Amniotic epithelial cell (primary cell): ENCODE measurements at places on chromosomes 2 and 18.

DNA sequence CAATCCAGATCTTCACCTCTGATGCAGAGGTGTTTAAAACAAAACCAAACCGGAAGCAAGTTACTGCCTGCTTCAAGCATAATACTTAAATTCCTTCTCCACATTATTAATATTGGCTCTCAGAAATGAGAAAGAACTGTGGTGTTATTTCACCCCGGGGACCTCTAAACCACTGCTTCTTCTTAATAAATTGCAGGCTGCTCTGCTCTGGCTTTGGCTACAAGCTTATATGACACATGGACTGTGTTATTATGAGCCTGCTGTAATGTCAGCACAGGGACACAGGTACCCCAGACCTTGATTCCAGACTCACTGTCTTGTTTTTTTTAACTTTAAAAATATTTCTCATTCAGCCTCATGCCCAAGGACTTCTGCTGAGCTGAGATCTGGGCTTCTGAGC is 45.1 kb downstream of the ST6GAL2 start:
- DNase-seq = no peak

GRCh38 chr2:26898480-26899078 is 50.6 kb downstream of the DPYSL5 start:
- no peak for DNase-seq

DNA sequence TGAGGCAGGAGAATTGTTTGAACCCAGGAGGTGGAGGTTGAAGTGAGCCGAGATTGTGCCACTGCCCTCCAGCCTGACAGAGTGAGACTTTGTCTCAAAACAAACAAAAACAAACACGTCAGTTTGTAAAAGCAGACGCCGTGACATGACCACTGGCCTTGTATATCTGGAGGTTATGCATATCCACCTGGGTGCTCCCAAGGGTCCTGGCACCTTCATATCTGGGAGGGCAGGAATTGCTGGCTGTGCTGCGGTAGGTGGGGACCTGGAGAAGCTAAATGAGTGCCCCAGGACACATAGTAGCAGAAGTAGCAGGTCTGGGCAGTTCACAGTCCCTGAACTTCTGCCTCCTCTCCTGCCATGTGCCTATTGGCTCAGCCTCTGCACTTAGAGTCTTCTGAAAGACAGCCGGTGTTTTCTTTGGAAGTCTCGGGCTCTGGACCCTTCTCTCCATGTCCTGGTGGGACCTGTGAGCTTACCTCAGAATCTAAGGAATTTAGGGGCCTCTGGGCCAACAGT is 30.9 kb upstream of the IL1R2 start:
- DNase-seq = no peak

DNA sequence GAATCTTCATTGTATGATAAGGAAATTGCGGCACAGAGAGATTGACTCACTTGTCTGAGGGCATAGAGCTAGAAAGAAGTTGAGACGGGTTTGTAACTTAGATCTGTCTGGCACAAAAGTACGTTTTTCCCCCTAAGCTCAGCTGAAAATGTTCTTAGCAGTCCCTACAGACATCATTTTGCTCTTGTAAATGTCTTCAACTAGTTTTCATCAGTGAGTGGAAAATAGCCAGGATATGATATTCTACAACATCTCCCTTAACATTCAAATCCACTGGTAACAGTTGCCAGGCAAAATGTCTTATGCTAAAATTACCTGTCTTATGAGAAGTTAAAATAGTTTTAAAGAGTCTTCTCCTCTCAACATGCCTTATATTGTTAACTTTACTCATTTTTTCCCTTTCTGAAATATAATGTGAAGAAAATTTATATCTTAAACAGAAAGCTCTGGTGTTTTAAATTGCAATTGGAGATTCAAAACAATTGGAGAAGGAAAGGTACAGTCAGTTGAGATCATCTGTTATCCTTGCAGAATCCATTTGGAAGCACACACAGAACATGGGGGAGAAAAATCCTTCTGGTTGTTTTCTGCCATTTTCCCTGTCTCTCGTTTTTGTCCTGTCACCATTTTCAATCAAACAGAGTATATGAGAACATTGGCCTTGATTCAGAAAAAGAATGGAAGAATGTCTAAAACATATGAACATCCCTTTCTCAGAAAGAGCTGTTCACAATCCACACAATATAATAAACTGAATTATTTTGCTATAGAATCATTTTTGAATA is 255.0 kb downstream of the TRIB2 start:
- no peak for DNase-seq

GRCh38 chr2:71715951-71716696 is 262.8 kb downstream of the DYSF start:
- DNase-seq = no peak

- no peak for DNase-seq
Measured at GRCh38 chr2:142885543-142885942, 8.1 kb downstream of the KYNU start.

- no peak for DNase-seq
Measured at GRCh38 chr2:46338674-46339073, 41.5 kb downstream of the EPAS1 start.
